Activated naive CD4-positive, alpha-beta T cell treated with anti-CD3 and anti-CD28 coated beads for 36 hours (primary cell): ENCODE measurements at places on chromosomes 2 and 18. TPM values are rescaled to one million over a fixed set of nuclear protein-coding genes. Genes with fewer than 3 reads are reported as not detected.

GRCh38 chr18:31230495-31230894 lies 67.8 kb upstream of the DSC1 start:
- H3K27ac ChIP-seq: no peak overlapping the region
- no peak for DNase-seq
- H3K27me3 ChIP-seq: no peaks in the 10 kb centered on the region
- peaks cover 2% of the 10 kb centered on the region for H3K4me1 ChIP-seq
- H3K4me3 ChIP-seq: no peak overlapping the region

Gene RUFY4
- 1.8 TPM for total RNA-seq

GRCh38 chr18:55515214-55515613 lies 72.8 kb downstream of the TCF4 start:
- no peak for DNase-seq
- peaks cover 6% of the 10 kb centered on the region for H3K27me3 ChIP-seq
- H3K4me1 ChIP-seq: peaks cover 1% of the 10 kb centered on the region

DNA sequence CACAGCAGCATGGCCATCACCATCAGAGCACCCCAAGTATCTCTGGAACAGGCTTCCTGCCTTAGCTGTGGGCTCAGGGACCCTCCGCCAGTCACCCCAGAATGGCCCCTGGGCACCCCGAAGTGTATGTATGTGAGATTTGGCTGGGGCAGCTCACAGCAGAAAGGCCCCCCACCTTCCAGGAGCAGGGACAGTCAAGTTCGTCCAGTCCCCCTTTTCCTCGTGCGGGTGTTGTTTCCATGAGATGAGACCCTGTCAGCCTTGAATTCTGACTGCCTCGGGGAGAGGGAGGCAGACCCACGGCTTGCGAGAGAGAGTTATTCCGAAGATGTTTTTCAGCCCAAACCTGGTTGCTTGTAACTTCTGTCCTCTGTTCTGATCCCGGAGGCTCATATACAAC lies 290.9 kb upstream of the HDAC4 start:
- no peak for DNase-seq
- H3K4me3 ChIP-seq: no peak overlapping the region
- no peaks in the 10 kb centered on the region for H3K36me3 ChIP-seq

Gene GRB14
- not detected for total RNA-seq

DNA sequence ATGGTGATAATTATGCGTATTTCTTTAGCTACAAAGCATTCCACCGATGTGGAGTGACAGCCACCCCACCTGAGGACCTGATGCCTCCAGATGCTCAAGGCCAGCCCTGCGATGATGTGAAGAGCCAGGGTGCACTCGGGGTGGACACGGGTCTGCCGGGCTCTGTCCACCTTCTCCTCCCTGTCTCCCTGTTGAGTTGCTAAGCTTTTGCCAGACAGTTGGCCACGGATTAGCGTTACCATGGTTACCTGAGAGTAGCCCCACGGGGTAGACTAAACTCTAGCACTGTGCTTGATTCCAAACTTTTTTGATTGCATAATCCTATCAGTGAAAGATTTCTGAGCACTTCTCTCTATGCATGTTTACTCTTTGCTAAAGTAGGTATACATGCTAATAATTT lies 86.2 kb downstream of the SMIM21 start:
- H3K4me3 ChIP-seq: no peak overlapping the region
- no peak for DNase-seq
- H3K27ac ChIP-seq: no peak overlapping the region
- H3K36me3 ChIP-seq: no peaks in the 10 kb centered on the region
- no peaks in the 10 kb centered on the region for H3K4me1 ChIP-seq

DNA sequence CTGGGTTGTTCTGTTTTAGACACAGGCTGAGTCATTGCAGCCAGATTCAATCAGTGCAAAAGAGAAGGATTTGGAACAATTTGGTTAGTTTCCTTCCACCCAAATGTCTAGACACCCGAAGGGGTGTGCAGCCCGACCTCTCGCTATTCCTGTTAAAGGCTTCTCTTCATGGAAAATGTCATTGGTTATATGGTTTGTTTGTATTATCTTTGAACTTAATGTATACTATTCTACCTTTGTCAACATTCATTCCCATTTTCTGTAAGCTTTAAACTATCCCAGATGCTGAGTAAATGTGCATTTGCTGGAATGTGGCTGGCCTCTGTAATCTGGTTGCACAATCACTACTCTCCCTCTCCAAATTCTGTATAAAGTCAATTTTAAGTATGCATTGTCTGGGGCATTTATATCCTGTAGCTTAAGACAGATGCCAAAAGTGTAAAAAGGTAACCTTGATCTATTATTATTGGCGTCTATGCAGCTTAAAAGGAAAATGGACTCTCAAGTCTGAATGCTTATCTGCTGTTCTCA lies 80.4 kb upstream of the RND3 start:
- H3K36me3 ChIP-seq: no peaks in the 10 kb centered on the region
- peaks cover 2% of the 10 kb centered on the region for H3K27me3 ChIP-seq
- no peak overlapping the region for H3K27ac ChIP-seq
- DNase-seq: no peak
- H3K4me3 ChIP-seq: no peak overlapping the region
- no peaks in the 10 kb centered on the region for H3K4me1 ChIP-seq

Gene AKAIN1
- total RNA-seq: not detected

Gene SERPINB11
- total RNA-seq: not detected

Gene LRATD1
- total RNA-seq: not detected

Gene MC2R
- total RNA-seq: not detected

DNA sequence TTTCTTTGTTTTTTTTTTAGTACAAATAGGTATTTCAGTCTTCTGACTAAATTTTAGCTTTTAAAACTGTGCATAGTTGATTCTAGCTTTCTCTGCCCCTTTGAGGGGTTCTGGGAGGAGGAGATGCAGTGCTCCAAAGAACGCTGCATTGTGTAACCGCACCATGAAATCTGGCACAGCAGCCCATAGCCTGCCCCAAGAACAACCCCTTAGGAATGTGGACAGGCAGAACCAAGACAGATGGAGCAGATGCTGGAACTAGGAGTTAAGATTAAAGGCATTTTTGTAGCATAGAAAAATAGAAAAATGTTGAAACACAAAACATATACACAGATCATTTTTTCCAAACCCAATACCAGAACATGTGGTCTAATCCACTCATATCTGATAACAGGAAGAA lies 187.5 kb downstream of the SCG2 start:
- DNase-seq: no peak
- H3K4me3 ChIP-seq: no peak overlapping the region
- H3K27ac ChIP-seq: no peak overlapping the region
- no peaks in the 10 kb centered on the region for H3K36me3 ChIP-seq
- no peaks in the 10 kb centered on the region for H3K4me1 ChIP-seq
- H3K27me3 ChIP-seq: no peaks in the 10 kb centered on the region

GRCh38 chr2:205700331-205701132 lies 18.2 kb downstream of the NRP2 start:
- H3K27ac ChIP-seq: no peak overlapping the region
- no peak for DNase-seq
- no peaks in the 10 kb centered on the region for H3K27me3 ChIP-seq
- H3K36me3 ChIP-seq: no peaks in the 10 kb centered on the region
- peaks cover 3% of the 10 kb centered on the region for H3K4me1 ChIP-seq

GRCh38 chr2:27262379-27263286 lies at the start of gene SLC30A3:
Gene SLC30A3 (minus strand): TSS chr2:27263047. CDS start chr2:27262906, 141 bp downstream.
- H3K36me3 ChIP-seq: no peaks in the 10 kb centered on the region
- peak; percentile 74 for DNase-seq
- H3K27me3 ChIP-seq: peaks cover 53% of the 10 kb centered on the region
- no peak within 1 kb of the TSS for H3K27ac ChIP-seq
- peak within 1 kb of the TSS; percentile 77 for H3K4me3 ChIP-seq
